ENCODE measurements at places on chromosomes 16 and 17.

GRCh38 chr17:6322316-6322715 lies 112.6 kb downstream of the AIPL1 start:
- no peak for DNase-seq

- DNase-seq: no peak
Measured at GRCh38 chr16:27400751-27401620, 988 bp upstream of the IL21R start.

GRCh38 chr16:20385844-20386832 lies 18.4 kb downstream of the PDILT start:
- peak; percentile 12 for DNase-seq

GRCh38 chr16:88815901-88816589 lies 4.3 kb upstream of the APRT start:
- peak; percentile 58 for DNase-seq

GRCh38 chr16:2244926-2245795 lies 6.2 kb downstream of the ECI1 start:
- no peak for DNase-seq

GRCh38 chr16:3866703-3867431 lies 13.6 kb downstream of the CREBBP start:
- DNase-seq: no peak

DNA sequence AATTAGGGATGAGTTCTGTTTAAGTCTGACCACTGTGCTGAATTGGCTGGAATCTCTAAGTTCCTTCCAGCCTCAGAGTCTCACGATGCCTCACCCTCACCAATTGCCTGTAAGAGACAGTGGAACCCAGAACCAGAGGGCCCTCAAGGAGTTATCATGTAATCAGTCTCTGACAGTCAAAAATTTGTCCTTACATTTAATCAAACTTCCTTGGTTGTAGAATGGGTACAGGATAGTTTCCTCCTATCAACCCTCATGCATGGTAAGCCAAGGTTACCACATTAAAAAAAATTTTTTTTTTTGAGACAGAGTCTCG lies 83.2 kb downstream of the CDK5R1 start:
- no peak for DNase-seq

DNA sequence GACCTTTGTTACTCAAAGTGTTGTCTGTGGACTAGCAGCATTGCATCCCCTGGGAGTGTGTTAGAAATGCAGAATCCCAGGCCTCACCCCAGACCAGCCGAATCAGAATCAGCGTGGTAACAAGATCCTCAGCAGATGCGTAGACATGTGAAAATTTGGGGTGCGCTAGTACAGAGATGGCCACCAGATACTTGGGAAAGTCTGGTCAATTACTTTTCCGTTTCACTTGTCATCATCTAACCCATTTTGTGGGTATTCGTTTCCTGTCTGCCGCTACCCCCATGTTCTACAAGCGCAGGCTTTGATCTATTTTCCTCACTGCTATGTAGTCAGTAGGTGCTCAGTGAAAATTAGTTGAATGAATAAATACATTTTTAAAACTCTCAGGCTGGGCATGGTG lies 33.1 kb upstream of the HERPUD1 start:
- DNase-seq: no peak

- no peak for DNase-seq
Measured at GRCh38 chr17:32015245-32016013, 8.2 kb downstream of the LRRC37B start.

- DNase-seq: no peak
Measured at GRCh38 chr16:24683847-24684493, 45.5 kb upstream of the TNRC6A start.

DNA sequence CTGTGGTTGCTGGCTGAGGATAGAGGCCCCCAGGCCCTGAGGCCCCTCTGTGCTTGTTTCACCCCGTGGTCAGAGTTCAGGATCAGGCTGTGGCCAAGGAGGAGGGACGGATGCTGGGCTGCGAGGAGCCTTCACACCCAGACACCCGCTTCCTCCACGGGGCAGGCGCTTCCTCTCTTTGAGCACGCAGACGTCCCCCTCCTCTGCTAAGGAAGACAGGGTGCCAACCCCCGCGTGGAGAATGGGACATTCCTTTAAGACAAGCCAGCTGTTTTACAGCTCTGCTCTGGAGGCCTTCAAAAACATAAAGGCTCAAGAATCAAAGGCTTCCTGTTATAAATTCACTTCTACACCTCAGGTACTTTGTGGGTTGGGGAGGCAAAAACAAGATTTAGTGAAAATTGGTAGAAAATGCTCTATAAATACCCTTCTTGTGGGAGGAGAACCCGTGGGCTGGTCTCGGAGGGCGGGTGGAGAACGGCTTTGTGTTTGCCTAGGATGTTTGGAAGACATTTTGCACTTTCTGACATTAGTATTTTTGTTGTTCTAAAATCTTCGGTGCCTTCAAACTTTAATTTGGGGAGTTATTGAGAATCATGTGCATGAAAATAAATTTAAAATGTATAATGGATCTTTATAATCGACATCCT lies 60.8 kb upstream of the FOXF1 start:
- DNase-seq: no peak

- DNase-seq: no peak
Measured at GRCh38 chr17:9421525-9421924, 154.1 kb downstream of the STX8 start.

- no peak for DNase-seq
Measured at GRCh38 chr16:65936096-65936495, 430.4 kb upstream of the CDH5 start.

- DNase-seq: no peak
Measured at GRCh38 chr17:83148317-83149028, 69.1 kb downstream of the METRNL start.

DNA sequence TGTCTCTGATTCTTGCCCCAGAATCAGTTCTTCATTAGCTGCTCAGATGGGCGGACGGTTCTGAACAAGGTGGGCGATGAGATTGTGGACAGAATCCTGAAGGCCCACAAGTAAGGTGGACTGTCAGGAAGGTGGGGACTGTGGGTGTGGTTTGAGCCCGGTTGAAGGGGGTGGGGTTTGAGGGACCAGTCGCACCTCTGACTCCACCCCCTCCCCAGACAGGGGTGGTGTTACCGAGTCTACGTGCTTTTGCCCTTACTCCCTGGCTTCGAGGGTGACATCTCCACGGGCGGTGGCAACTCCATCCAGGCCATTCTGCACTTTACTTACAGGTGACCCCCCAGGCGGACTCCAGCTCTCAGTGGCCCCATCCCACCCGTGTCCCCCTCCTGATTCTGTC lies 11.3 kb downstream of the PLD2 start:
- no peak for DNase-seq

GRCh38 chr16:75234856-75235696 lies 16.3 kb downstream of the CTRB1 start:
- no peak for DNase-seq

DNA sequence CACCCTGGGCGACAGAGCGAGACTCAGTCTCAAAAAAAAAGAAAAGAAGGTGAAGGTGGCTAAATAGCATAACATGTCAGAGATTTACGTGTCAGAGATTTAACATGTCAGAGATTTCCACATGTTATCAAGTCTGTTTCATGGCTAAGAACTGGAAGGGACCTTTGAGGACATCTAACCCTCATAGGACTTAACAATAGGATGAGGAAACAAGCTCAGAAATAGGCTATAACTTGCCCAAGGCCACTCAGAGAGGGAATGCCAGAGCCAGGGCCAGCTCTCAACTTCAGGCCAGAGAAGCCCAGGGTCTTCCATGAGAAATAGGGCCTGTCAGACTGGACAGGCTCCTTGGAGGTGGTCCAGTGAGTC lies 26.8 kb upstream of the ZNF629 start:
- no peak for DNase-seq

- no peak for DNase-seq
Measured at GRCh38 chr16:54954220-54954619, 23.6 kb downstream of the IRX5 start.

DNA sequence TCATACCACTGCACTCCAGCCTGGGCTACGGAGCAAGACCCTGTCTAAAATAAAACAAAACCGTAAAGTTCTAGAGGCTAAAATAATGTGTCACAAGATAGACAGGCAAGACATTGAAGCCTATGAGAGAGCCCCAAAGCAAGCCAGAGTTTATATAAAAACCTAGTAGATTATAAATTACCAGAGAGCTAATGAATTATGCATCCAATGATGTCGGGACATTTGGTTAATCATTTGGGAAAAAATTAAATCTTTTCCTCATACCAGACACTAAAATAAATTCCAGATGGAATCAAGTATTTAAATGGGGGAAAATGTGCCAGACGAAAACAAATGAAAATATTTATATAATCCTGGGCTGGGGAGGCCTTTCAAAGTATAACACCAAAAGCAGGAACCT lies 24.2 kb downstream of the CCDC40 start:
- DNase-seq: no peak

GRCh38 chr17:65228734-65229620 lies 91.8 kb downstream of the RGS9 start:
- DNase-seq: peak; percentile 50

DNA sequence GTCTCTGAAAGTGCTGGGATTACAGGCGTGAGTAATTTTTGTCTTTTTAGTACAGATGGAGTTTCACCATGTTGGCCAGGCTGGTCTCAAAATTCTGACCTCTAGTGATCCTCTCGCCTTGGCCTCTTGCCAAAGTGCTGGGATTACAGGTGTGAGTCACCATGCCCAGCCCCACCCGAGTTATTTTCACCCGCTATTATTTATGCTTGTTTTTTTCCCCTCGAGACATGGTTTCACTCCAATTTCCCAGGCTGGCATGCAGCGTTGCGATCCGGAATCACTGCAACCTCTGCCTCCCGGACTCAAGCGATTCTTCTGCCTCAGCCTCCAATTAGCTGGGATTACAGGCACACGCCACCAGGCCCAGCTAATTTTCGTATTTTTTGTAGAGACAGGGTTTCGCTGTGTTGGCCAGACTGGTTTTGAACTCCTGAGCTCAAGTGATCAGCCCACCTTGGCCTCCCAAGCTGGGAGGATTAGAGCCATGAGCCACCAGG lies 9.2 kb downstream of the RPL23 start:
- no peak for DNase-seq

DNA sequence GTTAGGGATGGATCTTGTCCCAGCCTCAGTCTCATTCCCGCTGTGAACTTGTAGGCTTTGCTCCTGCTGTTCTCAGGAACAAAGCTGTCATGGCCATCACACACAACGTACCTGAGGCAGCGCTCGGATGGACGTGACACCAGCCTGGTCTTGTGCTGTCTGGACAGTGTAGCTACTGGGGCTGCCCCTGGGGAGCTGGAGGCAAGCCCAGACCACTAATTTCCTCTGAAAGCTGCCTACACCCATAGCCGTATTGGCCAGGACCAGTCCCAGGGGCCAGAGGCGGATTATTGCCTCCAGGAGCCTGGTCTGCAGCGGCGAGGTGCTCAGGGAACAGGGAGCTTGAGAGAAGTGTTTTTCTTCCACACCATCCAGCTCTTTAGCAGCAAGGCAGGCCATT lies 11.7 kb downstream of the ZNHIT3 start:
- DNase-seq: no peak

GRCh38 chr16:1659031-1659430 lies 19.0 kb upstream of the JPT2 start:
- no peak for DNase-seq

GRCh38 chr16:12303653-12304052 lies 327.1 kb downstream of the SNX29 start:
- DNase-seq: no peak

DNA sequence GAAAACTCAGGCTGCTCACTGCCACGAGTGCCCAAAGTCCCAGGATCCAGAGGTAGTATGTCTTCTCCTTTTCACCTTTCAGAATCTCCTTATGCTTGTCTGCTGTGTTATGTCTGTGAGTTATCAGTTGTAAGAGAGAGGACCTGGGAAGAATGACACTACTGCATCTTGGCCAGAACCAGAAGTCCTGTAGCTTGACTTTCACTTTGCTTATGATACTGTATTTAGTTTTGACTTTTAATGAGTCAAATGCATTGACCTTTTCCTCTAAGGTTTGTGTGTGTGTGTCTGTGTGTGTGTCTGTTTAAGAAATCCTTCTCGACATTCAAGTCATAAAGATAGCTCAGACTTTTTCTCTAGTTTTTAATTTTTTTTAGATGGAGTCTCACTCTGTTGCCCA lies 43.4 kb downstream of the BMERB1 start:
- DNase-seq: no peak

DNA sequence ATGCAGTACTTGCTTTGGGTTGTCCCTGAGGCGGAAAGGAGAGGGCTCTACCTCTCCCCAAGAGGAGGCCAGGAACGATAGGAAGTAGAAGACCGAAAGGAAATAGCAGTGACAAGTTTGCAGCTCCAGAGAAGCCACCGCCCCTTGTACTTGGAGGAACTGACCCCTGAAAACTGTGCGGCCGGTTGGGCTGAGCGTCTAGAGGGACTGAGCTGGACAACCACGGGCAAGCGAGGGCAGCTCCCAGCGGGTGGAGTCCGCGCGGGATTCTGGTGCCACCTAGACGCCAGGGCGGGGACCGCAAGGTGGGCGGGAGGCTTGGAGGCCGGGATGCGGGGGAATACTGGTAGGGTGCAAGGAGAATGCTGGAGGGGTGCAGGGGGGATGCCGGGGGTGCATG lies 1.3 kb upstream of the SLC6A4 start:
- no peak for DNase-seq

DNA sequence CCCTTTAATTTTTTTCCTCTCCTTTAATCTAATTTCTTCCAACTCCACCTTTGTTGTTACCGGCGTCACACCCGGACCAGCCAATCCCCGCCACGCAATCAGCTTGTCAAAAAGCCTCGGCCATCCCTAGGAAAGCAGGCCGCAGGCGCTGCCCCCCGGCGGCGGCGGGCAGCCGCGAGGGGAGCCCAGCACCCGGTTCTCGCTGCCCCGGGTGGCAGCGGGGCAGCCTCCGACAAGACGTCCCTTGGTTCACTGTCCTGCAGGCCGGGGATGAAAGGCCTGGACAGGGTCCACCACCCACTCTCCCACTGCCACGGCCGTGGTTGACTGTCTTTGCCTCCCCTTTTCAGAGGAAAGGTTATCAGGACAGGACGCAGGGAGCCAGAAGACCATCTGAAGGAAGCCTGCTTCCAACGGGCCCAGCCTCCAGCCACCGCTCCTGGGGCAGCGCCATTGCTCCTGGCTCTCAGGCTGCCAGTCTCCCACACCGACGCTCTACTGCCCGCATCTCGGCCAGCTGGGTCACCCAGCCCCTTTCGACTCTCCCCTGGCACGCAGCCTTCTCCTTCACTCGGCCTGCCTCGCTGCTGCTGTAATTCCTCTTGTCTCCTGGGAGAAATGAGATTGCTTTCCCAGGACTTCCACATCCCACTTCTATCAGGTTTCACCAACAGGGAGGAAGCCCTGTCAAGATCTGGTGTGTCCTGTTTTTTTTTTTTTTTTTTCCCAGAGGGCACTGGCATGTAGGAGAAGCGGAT lies 2.8 kb upstream of the UBTF start:
- peak; percentile 58 for DNase-seq

- no peak for DNase-seq
Measured at GRCh38 chr17:37273409-37274051, 102.3 kb upstream of the C17orf78 start.

DNA sequence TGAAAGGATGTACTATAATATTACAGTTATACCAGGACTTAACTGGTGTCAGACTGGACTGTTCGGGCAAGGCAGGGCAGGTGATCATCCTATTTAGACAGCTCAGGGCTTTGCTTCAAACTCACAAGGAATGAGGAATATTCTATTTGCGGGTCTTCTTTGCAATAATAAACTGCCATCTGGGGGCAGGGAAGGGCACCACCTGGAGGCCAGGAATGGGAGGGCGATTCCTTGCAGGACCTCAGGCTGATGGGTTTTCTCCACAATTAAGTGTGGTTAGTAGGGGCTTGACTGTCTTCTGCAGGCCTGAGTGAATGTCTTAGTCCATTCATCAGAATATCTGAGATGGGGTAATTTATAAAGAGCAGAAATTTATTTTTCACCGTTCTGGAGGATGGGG lies 424.1 kb downstream of the CA10 start:
- DNase-seq: no peak

- DNase-seq: no peak
Measured at GRCh38 chr17:9979463-9979995, 74.5 kb upstream of the RCVRN start.

Data from CD4-positive, alpha-beta T cell treated with Interleukin-1 beta for 1 hour (primary cell).